ENCODE measurements at places on chromosomes 3 and 15.
A peak's percentile ranks its signal among the peaks of the same experiment; 100 is the strongest.

DNA sequence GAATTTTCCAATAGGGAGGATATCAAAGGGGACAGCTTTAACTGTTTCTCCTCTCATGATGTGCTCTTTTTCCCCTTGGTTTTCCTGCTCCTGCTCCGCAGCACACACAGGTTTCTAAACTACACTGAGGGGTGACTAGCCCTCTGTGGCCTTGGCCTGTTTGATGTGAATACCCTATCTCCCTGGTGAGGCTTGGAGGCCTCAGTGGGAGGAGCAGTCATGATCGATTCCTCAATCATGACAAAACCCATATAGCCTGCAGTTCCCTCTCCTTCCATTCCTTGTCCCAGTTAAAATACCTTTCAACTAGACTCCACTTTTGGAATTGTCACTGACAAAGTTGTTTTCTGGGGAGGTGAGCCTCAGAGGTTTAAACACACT, 24.0 kb upstream of the USP3 start:
- no peak for DNase-seq

GRCh38 chr3:69420781-69421520, 35.1 kb upstream of the FRMD4B start:
- no peak for DNase-seq

- no peak for DNase-seq
These were observed 420.6 kb upstream of the RBMS3 start for GRCh38 chr3:28860307-28860706.

DNA sequence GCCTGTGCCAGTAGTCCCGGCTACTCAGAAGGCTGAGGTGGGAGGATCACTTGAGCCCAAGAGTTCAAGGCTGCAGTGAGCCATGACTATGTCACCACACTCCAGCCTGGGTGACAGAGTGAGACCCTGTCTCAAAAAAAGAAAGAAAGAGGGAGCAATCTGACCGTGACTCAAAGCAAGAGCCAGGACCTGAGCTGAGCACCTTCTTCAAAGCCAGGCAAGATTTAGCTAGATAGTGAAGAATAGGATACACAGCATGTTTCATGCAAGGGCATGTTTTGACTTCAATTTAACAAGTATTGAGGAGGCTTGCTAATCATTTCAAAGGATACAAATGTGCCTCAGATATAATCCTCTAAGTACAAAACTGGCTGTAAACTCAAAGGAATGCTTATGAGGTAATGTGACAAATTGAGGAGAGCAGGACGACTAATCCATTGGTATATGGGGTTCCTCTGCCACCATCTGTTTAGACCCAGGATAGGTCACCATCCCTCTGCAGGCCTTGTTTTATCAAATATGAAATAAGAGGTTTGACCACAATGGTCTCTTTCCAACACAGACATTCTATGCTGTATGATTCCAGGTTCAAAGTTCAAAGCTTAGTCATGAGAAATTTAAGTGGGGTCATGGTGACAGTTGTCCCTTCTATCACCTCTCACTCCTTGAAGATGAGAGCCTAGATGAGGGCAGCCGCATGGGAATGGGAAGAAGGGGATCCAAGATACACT, 33.2 kb downstream of the RAB27A start:
- no peak for DNase-seq

DNA sequence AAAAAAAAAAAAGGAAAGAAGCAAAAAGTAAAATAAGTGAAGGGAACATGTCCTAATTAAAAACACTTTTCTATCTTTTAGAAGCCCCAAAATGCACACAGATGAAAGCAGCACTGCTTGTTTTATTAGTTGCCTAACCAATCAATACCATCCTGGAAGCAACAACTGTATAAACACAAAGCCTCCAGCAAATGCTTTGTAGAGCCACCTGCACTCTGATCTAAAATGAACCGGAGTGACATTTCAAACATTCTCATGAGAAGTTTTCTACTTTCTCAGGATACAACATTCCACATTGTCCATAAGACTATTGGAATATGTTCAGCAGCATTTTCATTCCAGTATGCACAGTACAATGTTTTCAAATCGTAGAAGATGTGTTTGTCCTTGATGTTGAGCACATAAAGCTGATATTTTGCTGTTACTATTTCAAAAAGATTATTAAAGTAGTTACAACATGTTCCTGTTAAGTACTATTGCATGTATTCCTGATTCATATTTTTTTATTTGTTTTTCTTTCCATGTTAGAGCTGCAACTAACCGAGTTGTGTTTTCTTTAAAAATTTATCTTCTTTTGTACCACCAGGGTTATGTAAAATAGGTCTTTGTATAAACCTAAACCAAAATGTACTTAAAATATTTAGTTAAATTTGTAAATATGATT, 50.3 kb upstream of the PLSCR5 start:
- no peak for DNase-seq

DNA sequence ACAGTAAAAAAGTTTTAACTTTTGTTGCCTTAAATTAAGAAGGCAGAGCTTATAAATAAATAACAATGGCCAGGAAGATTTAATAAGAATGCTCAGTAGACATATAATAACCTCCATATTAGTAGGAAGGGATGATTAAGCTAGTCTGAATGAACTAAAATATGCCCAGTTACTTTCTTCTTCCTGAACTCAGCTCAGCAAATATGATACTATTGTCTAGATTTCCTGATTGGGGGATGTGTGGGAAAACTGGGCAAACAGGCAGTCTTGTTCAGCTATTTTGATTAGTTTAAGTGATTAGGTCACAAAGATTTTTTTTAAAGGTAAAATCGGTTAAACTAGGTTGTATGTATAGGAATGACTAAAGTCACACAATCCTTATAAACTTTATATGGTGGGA, 167.2 kb upstream of the SLC2A2 start:
- no peak for DNase-seq

DNA sequence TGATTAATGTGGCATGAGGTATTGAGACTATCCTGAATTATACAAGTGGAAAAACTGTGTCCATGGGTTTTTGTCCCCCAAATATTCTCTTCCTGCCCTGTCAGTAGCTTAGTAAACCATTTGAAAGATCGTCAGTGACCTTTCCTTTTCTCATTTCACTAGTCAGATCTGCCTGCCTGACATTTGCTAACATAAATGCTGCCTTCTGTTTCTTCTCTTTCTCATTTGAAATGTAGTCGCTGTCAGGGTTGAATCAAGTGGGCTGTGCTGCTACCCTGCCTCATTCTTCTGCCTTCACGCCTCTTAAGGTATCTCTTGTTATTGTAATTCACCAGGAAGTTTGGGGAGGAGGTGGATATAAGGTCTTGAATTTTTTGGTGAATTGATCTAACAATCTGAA, 67.5 kb downstream of the LRCH3 start:
- no peak for DNase-seq

DNA sequence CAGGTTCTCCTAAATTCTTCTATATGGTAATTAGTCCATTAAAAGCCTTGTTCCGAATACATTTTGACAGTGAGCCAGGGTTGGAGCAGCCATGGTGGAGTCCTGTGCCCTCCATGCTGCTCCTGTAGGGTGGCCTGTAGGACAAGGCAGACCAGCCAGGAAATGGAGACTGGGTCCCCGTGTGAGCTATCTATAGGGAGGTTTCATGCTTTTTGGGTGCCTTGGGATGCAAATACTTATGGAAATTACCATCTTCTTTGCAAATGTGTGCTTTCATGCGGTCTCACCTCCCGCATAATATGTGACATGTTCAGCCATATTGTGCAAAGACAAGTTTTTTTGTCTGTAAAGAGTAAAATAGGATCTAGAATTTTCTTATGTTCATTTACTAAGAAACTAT, 58.0 kb upstream of the FURIN start:
- DNase-seq = no peak

GRCh38 chr3:83868909-83869567, 1089.8 kb upstream of the CADM2 start:
- no peak for DNase-seq

- DNase-seq = no peak
These were observed 242.1 kb upstream of the TLE3 start for GRCh38 chr15:70339571-70340493.

- DNase-seq = no peak
These were observed 20.9 kb downstream of the SMAD6 start for GRCh38 chr15:66722757-66723540.

- DNase-seq = no peak
These were observed 120.4 kb downstream of the CHL1 start for GRCh38 chr3:317012-317411.

GRCh38 chr3:114318295-114318694, 24.5 kb downstream of the TIGIT start:
- DNase-seq = no peak

DNA sequence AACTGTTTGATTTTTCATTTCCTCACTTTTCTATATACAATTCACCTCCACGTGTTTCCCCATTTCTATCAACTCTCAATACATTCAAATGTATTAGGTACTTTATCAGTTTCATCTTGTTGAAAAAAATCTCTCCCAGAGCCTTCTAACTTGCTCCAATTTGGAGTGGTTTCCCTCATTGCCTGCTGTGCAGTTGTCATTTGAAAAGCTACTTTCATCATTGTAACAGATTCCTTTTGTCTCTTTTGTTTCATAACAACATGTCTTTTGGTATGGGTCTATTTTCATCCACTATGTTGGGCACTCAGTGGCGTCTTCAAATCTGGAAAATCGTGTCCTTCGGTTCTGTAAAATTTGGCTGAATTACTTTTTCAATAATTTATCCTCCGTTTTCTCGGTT, 75.0 kb downstream of the NR2E3 start:
- DNase-seq = no peak

DNA sequence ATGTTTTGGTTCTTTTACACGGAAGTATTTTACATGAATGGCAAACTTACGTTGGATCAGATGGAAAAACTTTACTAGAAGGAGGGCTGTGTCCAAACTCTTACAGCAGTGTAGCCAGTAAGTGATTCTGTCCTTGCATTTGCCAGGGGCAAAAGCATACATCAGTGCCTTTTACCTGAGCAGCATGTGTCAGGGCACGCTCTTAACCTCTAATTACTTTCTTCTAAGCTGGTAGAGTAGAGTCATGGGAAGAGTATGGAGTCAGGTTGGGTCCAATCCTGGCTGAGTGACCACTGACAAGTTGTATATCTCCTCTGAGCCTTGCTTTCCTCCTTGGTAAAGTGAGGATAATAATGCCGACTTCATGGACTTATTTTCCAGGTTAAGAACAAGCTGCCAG, 47.1 kb downstream of the RYR3 start:
- no peak for DNase-seq

DNA sequence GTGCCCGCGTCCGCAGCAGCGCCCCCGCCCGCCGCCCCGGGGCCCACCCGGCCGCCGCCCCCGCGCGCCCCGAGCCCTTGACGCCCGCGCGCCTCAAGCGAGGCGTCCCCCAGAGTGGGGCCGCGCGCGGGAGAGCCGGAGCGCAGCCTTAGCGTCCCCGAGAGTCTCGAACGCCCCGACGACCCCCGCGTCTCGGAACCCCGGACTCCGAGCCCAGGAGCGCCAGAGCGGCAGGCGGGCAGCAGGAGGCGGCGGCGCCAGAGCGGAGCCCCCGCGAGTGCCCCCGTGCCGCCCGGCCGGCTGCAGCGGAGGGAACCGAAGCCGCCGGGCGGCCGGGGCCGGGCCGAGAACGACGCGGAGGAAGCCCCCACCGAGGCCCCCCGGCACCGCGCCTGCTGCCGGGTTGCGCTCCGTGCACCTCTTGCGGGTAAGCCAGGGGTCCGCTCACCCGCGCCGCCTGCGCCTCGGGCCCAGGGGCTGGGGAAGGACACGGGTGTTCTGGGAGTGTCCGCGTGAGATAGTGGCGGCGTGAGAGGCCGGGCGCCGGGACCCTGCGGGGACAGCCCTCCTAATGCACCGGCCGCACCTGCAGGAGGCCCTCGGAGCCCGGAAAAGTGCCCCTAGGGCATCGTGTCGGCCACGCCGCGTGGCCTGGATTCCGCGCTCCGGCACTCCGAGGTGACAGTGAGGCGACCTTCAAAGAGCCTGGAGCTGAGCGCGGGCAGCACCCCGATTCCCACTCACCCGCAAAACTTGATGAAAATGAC, 52.0 kb upstream of the ULK4 start:
- DNase-seq = peak; percentile 3

- no peak for DNase-seq
These were observed 712 bp upstream of the MME start for GRCh38 chr3:155079468-155079745.

DNA sequence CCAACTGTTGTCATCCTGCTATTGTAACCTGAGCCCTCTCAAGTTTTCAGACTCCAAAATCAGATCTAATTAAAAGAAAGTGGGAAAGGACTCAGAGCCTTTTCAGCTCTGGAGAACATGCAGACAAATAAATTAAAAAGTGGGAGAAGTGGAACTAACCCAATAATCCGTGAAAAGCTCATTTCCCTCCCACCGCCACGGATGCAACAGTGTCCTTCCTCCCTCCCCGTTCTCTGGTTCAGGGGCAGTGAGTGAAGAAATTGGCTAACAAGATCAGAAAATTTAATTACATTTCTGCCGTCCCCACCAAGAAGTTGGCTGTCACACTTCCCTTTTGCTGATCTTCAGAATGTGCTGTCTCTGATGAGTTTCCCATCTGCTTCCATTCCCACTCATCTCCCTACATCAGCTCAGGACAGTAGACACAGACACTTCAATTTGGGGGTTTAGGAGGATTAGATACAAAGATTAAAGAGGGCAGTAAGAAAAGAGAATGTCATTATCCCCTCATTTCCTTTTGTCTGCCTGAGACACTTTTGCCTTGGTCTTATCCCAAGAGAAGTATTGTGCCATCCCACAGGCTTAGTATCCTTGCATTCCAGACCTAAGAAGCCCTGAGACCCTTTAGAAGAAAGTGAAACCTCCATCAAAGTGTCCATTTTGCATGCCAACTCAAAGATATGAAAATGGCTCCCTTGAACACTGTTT, 335.7 kb upstream of the PPP2R3A start:
- no peak for DNase-seq

GRCh38 chr3:183553334-183554026, 2.0 kb downstream of the KLHL6 start:
- no peak for DNase-seq

GRCh38 chr15:40486066-40486770, 15.4 kb downstream of the CHST14 start:
- DNase-seq = no peak

Data from effector memory CD4-positive, alpha-beta T cell (primary cell).